ENCODE measurements at places on chromosomes 16 and 17.

- no peak for DNase-seq
Measured at GRCh38 chr16:75862098-75862386, 135.8 kb upstream of the CPHXL start.

DNA sequence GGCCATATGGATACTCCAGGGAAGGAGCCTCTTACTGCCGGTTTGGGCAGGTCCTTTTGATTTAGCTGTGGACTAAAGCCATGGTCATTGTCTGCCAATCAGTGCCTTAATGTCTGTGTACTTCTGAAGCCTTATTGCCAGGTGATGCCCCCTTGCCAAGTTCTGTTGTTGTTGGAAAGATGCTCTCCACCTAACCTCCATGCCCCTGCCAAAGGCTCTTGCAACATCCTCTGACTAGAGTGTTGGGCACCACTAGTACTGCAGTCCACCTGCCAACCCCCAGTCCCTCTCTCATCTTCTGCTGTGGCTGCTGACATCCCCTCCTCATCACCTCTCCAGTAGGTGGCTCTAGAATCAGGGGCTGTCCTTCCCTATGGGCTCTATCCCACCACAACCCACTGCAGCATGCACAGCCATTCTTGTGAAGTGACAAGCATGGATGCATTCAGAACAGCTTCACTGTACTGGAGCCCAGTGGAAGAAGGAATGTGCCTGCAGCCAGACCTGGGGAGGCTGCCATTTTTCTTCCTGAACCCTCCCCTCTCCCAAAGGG lies 375.3 kb upstream of the CDH5 start:
- DNase-seq: no peak

- no peak for DNase-seq
Measured at GRCh38 chr17:55407641-55408566, 13.7 kb downstream of the MMD start.

DNA sequence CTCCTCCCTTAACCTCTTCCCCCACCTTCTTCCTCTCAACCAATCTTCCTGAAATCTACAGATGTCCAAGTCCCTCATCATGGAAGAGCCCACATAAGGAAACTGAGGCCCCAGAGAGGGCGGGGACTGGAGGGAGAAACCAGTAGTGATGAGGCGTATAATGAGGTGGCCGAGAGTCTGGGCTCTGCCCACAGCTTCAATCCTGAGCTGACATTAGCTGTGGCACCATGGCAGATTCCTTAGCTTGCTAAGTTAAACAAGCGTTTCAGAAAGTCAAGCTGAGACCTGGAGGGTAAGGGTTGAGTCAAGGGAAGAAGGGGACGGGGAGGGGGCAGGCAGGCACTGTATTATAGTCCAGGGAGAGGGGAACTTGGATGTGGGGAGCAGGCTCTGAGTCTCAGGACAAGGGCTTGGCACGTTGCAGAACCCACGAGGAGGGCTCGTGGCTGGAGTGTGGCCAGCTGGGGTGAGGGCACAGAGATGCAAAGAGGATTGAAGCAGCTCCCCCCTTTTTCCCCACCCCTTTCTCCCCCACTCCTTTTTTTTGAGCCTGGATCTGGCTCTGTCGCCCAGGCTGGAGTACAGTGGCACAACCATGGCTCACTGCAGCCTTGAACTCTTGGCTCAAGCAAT lies 13.3 kb downstream of the ARHGAP23 start:
- no peak for DNase-seq

DNA sequence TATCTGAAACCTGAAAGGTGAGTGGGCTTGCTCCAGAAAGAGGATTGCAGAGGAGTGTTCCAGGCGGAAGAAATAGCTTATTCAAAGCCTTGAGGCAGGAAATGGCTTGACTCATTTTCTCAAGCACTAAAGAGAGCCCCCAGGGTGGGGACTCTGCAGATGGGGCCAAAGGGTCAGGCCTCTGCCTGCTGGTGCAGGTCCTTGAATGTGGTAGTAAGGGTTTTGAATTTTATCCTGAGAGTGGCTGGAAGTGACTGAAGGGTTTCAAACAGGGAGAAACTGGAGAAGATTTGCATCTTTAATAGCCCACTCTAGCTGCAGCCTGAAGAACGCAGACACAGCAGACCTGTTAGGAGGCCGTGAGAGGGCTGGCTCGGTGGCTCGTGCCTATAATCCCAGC lies 144.4 kb downstream of the CCT6B start:
- DNase-seq: no peak

DNA sequence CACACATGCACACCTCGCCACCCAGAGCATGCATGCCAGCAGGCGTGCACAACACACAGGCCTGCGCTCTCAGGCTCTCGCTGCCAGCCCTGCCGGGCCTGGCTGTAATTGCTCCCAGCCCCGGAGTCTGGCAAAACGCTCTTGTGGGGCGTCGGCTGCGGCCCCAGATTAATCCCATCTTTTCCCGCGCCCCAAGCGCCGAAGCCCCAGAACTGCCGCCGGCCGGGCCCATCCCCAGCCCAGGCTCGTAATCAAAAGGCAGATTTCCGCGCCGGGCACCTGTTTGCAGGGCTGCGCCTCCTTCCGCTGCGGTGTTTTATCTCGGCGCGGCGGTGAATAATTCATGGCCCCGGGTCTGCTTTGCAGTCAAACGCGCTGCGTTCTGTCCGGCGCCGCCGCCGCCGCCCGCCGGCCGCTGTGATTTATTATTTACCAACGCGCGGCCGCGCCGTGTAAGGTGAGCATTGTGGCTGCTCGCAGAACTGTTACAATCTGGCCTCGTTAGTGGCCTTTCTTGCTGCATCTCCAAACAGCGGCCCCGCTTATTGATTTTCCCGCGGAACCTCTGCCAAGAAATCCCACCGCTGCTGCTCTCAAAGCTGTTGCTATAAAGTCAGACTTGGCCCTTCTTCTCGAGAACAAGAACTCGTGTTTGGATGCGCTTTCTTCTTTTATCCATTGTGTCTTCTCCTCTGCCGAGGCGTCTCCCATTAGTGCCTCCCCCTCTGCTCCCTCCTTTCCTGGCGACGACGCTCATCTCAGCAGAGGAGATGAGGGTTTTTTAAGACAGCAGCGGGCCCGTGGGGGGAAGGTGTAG lies 126.1 kb downstream of the IRX5 start:
- DNase-seq: no peak

GRCh38 chr16:68760671-68761275 lies 23.7 kb downstream of the CDH1 start:
- no peak for DNase-seq

- DNase-seq: no peak
Measured at GRCh38 chr17:17203173-17203730, 2.9 kb downstream of the PLD6 start.

DNA sequence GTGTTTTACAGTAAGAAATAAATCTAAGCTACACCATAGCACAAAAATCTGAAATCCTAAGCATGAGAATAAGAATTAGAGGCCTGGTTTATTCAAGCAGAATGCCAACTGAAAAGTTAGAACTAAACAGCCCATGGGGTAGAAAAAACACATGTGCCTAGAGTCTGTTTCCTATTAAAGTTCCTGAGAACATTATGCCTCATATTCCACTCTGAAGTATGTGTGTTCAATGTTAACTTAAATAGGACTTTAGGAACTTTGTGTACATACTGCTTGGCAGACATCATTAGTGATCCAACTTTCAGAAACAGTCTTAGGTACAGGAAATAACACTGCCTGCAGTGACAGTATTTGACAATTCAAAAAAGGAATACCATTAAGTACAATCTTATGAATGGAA lies 18.2 kb downstream of the HEATR6 start:
- DNase-seq: no peak

GRCh38 chr16:30893417-30893743 lies 497 bp downstream of the BCL7C start:
- DNase-seq: no peak

DNA sequence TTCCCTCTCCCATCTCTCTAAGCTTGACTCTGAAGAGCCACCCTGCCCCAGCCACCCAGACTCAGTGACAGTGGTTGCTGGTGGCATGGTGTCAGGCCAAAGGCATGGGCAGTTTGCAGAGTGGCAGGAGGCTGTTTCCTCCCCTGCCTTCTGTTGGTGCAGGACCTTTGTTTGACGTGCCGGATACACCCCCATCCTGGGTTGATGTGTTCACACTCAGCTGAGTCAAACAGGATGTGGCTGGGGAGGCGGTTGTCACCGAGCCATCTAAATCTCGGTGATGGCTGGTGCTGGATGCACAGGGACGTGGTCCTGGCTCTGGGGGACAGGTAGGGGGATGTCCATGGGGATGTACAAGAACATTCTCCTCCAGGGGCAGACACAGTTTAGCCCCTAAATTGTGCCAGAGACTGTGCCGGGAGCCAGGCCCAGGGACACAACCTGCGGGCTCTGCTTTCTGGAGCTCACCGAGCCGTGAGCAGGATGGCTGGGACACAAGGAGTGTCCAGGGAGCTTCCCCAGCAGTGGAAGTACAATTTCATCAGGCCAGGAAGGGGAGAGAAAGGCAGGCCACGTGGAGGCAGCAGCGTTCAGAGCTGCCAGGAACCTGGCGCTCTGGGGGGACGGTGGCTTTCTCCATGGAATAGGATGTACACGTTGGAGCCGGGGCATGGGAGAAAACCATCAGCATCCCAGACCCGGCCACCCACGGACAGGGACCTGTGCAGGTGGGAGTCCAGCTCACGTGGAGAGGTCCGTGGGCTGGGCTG lies 264.2 kb downstream of the SEC14L1 start:
- no peak for DNase-seq

GRCh38 chr17:82333279-82334171 lies at the start of gene SECTM1:
TSS of gene SECTM1 (minus strand) at chr17:82333766. CDS start at chr17:82327240, 6,526 bp downstream.
- no peak for DNase-seq

Measured in NCI-H1436 treated with DMSO at 0.1 percent for 48 hours (cell line).